ENCODE measurements at places on chromosomes 1 and 21.
A peak's percentile ranks its signal among the peaks of the same experiment; 100 is the strongest.

- DNase-seq: no peak
Observed at GRCh38 chr1:62723883-62724282, 35.7 kb upstream of the DOCK7 start.

- no peak for DNase-seq
Observed at GRCh38 chr1:107132195-107132594, 8.6 kb upstream of the NTNG1 start.

DNA sequence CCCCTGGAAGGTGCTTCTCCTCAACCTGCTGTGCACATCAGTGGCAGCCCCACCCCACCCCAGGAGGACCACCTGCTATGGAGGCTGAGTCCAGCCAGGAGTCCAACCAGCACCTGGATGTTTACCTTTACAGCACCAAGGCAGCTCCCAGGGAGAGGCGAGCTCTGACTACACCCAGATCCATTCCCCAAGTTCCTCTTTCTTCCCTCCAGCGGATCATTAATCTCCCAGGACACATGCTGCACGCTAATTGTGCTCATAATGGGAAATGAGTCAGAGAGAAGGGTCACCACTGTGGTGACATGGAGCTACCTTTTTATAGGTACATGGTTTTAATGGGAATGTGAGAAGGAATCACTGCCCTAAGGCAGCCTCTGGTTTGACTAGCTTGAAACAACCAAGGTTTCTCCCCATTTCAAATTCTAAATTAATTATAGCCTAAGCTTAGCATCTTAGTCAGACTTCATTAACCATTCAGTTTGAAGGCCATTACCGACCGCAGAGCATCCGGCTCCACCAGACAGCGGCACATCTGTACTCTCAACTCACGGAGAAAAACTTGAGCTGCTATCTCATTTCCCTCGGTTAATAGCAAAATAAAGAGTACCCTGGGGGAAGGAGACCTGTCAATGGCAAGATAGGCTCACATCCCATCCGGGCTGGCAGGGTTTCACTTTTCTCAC is 173.1 kb upstream of the GALNT2 start:
- no peak for DNase-seq

GRCh38 chr21:45288441-45288841 is 746 bp upstream of the POFUT2 start:
- no peak for DNase-seq

GRCh38 chr1:39657923-39658485 is 13.9 kb downstream of the NT5C1A start:
- peak; percentile 28 for DNase-seq

DNA sequence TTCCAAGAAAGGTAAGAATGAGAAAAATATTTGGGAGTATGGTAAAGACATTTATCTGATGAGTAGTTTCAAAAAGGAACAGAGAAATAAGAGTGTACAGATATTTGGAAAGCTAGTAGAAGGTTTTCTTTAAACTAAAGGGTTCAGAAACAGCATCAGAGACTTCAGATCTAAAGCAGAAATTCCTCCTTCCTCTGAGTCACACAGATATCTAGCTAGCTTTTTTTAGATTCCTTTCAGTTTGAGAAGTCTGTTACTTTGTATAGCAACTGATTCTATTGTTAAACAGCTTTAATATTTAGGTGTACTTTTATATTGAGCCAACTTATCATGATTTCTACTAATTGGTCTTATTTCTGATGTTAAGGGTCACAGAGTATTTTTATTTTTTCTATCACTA is 4.7 kb downstream of the AMY2B start:
- DNase-seq: no peak

DNA sequence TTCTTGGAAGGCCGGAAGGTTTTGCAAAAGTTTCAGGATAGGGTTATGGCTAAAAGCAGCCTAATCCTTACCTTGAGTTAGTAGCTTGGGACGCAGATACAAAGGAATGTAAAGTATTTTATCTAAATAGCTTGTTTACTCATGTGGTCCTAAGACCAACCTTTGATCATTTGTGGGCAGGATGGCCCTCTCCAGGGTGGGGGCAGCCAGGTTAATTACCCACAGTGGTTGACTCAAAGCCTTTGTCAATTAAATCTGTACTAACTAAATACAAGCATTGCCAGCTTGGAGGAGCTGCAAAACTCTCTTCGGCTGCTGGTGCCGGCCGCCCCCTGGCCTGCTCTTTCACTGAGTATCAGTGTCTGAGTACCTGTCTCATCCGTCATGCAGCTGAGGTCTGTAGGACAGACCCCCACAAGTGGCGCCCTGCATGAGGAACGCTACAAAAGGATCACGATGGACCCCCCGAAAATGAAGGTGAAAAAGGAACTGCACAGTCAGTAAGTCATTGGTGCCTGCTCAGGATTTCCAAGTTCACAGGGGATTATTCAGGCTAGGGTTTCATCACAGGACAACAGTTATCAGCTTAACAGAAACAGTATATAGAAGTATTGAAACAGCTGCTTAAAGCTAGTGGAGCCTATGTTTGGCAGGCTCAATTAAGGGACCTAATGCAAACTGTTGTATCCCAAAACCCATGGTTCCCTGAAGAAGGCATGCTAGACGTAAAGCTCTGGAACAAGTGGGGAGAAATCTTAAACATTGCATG is 212.5 kb upstream of the MAP1LC3C start:
- no peak for DNase-seq

GRCh38 chr1:58702261-58703141 is 2.6 kb upstream of the MYSM1 start:
- DNase-seq: no peak

- DNase-seq: no peak
Observed at GRCh38 chr1:25478633-25479032, 47.9 kb downstream of the MACO1 start.

DNA sequence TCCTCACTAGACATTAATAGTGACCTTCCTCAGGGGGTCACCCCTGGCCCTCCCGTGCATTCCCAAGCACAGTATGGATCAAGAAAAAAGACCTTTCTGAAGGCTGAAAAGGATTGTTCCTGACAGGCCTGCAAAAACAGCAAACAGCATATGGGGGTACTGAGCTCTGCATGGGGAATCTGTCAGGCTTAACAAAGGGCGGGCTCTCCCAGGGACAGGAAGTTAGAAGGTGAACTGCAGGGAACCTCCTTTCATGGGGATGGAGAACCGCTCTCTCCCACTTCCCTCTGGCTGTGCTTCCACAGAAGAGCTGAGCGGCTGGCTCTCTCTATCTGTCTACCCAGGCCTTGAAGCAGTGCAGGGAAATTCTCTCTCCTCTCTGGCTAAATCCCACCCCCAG is 91.7 kb downstream of the DTL start:
- no peak for DNase-seq

DNA sequence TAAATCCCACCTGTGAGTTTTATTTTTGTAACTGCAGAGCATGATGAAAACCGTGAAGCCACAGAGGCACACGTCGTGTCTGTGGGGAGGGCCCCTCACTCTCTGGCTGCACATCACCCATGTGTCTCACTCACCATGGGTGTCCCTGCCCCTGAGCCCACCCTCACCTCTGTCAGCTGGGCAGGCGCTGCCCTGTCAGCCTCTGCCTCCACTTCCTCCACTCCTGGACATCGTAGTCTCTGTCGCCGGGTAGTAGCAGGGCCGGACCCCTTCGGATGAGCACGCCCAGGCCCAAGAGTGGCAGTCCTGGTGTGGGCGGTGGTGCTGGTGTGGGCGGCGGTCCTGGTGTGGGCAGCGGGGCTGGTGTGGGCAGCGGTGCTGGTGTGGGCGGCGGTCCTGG is 37.3 kb downstream of the COL18A1 start:
- DNase-seq: no peak
